Fibroblast of upper back skin (primary cell): ENCODE measurements at places on chromosomes 11 and 22.
A peak's percentile ranks its signal among the peaks of the same experiment; 100 is the strongest.

DNA sequence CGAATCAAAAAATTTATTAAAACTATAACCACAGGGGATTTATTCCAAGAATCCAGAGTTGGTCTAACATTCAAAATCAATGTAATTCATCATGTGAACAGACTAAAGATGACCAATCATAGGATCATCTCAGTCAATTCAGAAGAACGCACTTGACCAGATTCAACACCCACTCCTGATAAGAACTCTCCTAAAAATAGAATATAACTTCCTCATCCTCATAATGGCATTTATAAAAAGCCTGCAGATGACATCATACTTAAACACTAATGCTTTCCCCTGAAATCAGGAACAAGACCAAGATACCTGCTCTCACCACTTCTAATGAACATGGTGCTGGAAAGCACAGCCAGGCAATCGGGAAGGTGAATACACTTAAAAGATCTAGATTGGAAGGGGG is 10.5 kb upstream of the MUC2 start:
- DNase-seq: no peak

- no peak for DNase-seq
Observed at GRCh38 chr22:47062126-47062525, 299.7 kb downstream of the TBC1D22A start.

DNA sequence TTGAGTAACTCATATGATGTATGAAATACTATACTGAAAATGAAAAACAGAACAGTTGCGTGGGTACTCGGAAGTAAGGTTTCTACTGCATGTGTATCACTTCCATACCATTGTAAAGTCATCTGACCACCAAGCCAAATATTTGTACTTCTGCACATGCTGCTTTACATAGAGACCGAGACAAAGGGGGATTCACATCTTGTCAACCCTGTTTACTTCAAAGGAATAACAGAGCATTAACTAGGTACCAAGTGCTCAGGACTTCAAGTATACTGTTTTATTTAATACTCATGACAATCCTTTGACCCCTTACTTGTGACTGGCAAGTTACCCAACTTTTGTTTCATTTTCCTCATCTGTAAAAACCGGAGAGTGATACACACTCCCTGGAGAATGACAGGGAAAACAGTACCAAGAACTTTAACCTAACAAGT is 9.9 kb downstream of the MAPK1 start:
- no peak for DNase-seq

GRCh38 chr22:29626497-29627195 is 23.2 kb downstream of the NF2 start:
- peak; percentile 92 for DNase-seq
